Activated T-cell treated with anti-CD3 and anti-CD28 coated beads, Interleukin-2, amount 50 U/mL, for 72 hours (primary cell): ENCODE measurements at places on chromosomes 3 and 15.
A peak's percentile ranks its signal among the peaks of the same experiment; 100 is the strongest.

GRCh38 chr15:37877851-37878741, 56.3 kb upstream of the TMCO5A start:
- DNase-seq = no peak

DNA sequence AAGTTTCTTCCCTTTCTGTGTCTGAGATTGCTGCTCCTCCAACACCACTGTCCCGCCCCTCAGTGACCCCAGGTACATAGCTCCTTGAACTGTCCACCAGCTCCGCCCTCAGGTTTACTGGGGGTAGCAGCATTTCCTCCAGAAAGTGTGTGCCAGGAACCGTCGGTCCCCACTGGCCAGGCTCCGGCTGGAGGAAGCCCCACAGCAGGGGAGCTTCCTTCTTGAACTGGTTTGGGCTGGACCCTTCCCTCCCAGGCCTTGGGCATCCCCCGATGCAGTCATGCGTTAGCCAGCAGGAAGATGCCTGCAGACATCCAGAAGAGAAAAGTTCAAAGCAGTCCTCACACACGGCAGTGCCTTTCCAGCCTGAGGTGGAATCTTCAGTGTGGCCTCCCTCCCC, 19.7 kb downstream of the PAK6 start:
- DNase-seq = no peak

- no peak for DNase-seq
These were observed 327.0 kb upstream of the RORA start for GRCh38 chr15:61556037-61556648.

DNA sequence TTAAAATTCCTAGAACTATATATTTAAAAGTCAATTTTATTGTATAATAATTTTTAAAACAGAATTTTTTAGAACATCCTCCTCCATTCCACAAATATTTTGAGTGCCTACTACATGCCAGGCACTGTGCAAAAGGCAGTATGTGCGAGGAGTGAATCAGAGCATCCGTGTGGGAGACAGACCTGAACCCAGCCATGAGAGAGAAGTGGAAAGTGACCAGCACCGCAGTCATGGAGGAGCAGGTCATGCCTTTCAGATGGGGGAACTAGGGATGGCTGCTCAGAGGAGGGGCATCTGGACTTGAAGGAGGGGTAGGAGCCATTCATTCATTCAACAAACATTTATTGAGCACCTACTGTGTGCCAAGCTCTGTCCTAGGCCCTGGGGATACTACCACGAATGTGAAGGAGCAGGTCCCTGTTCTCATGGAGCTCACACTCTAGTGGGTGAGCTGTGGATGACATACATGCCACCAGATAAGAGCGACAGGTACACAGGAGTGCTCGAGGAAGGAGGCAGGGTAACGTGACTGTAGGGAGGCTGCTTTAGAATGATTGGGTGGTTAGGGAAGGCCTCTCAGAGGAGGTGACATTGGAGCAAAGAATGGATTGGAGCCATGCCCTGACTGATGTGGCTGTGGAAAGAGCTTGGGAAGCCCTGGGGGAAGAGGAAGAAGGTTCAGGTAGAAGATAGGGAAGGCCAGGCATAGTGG, 3.1 kb upstream of the CHRNA3 start:
- no peak for DNase-seq

- DNase-seq = no peak
These were observed 285.7 kb downstream of the TBL1XR1 start for GRCh38 chr3:176911579-176911978.

DNA sequence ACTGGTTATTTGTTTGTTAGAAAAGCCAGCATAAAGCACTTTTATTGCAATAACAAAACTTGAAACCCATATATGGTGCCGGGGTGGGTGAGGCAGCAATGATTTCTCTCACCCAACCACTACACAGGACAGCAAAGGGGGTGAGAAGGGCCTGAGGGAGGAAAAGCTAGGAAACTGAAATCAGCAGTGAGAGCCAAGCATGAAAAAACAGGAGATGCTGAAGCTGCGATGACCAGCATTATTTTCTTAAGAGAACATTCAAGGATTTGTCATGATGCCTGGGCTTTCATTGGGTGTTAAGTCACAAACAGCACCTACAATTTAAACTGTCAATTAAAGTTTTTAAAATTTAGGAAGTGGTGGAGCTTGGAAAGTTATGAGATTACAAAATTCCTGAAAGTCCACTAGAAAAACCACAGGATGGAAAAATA, 11.9 kb upstream of the TM4SF4 start:
- DNase-seq = no peak

GRCh38 chr15:71052356-71052755, 62.9 kb upstream of the THSD4 start:
- no peak for DNase-seq

DNA sequence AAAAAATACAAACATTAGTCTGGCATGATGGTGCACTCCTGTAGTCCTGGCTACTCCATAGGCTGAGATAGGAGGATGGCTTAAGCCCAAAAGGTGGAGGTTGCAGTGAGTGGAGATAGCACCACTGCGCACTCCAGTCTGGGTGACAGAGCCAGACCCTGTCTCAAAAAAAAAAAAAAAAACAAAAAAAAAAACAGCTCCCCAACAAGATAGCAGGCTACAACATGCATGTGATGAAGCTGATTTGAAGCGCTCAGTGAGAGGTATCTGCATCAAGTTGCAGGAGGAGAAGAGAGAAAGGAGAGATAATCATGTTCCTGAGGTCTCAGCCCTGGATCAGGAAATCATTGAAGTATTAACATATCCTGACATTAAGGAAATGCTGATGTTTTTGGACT, 608 bp upstream of the PPCDC start:
- no peak for DNase-seq

GRCh38 chr3:186121968-186122367, 13.1 kb upstream of the ETV5 start:
- no peak for DNase-seq

GRCh38 chr3:118400886-118401285, 633.8 kb downstream of the IGSF11 start:
- DNase-seq = no peak

- no peak for DNase-seq
These were observed 12.4 kb downstream of the TPM1 start for GRCh38 chr15:63054985-63055384.

DNA sequence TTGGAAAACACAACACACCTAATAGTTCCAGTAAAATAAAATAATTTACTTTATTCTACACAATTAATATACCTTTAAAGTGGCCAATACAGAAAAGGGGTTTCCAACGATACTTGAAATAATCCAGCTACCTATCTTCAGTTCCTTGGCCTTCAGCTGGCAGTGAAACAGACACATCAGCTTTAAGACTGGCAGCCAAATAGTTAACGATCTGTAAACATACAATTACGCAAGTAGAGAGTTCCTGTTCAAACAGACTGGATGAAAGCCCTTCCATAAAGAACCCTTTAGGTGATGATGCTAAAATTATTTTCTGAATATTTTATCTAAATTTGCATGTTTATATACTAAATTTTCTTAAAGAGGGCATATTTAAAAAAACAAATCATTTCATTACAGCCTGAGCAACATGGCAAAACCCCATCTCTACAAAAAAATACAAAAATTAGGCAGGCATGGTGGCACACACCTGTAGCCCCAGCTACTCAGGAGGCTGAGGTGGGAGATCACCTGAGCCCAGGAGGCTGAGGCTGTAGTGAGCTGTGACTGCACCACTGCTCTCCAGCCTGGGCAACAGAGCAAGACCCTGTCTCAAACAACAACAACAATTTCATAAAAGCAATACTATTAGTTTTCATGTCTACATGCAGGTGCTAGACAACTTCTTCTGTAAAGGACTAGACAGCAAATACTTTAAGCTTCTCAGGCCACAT, 12.9 kb downstream of the DYNC1LI1 start:
- no peak for DNase-seq

DNA sequence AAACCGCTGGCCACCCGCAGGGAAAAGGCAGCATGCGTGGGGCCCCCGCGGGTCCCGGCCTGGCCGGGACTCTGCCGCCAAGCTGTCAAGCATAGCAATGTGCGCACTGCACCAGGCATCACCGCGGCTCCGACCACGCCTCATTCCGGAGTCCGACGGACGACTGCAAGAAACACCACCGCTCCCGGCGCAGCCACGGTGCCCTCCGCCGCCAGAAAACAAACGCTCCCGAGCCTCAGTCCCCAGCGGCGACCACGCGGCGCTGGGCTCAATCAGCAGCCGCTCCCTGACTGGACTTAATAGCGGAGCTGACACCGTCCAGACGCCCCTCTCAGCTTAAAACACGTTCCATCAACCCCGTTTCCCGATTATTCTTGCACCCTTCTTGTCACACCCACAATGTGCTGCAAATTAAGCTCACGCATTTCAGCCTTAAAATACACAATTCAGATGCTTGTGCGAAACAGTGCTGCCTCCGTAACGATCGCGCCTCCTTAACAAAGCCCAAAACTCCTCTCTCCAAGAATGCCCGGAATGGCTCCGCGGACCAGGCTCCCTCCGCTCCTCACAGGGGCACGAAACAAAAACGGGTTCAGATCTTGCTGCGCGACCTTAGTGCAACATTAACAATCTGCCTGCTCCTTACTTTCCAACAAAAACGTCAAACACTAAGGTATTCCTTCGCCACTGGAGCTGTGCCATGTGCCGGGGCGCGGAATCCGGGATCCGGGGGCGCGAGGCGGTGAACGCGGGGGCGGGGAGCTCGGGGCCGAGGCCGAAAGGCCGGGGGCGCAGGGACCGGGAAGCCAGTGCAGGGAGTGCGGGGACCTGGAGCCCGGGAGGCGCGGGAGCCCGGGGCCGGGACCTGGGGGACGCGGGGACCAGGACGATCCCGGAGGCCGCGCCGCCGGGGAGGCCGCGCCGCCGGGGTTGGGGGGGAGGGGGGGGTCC, 655 bp downstream of the CYFIP1 start:
- peak; percentile 48 for DNase-seq

GRCh38 chr3:28057539-28057938, 183.9 kb upstream of the CMC1 start:
- no peak for DNase-seq

- DNase-seq = no peak
These were observed 7.1 kb upstream of the TP63 start for GRCh38 chr3:189624130-189624529.

DNA sequence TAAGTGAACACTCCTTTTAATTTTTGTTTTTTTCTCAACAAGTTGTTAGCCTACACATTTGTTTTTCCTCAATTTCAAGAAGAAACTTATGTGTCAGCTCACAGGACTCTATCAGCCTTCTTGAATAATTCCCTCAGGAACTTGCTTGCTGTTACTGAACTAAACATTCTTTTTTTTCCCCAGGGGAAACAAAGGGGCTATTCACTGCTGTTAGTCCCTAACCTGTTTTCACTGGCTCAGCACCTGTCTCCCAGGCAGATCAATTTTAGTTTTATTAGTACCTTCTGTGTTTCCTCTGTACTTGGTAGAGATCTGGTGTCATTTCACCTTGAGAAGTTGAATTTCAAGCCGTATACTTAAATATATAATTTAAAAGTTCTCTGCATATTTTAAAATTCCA, 644.6 kb downstream of the CADM2 start:
- DNase-seq = no peak

DNA sequence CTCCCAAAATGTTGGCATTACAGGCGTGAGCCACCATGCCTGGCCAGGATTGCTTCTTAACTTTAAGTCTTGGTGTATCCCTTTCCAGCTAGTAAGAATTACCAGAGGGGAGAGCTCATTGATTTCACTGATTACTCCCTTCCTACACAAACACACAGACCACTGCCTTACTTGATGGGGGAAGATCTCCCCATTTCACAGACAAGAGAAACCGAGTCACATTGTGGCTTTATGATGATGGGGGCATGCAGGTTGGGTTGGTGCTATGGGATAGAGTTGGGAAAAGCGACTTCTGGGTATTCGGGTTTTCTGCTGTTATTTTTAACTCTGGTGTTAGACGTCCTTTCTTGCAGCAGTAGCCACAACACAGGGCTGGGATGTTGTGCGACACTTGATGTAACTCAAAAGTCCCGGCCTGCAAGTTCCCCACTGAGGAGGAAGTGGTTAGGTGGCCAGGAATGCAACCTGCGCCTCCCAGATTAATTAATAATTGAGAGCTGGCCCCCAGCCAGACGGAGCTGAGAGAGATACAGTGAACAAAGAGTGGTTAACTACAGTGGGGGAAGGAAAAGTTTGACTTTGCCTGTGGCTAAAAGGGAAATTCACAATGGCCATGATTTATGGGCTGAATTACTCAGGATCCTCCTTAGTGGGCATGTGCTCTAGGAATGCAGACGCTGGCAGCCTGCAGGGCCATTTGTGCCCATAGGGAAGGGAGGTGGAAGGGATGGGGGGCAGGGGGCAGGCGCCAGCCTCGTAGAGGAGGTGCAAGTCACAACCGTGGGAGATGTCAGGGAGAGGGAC, 63.6 kb downstream of the SMAD6 start:
- no peak for DNase-seq

DNA sequence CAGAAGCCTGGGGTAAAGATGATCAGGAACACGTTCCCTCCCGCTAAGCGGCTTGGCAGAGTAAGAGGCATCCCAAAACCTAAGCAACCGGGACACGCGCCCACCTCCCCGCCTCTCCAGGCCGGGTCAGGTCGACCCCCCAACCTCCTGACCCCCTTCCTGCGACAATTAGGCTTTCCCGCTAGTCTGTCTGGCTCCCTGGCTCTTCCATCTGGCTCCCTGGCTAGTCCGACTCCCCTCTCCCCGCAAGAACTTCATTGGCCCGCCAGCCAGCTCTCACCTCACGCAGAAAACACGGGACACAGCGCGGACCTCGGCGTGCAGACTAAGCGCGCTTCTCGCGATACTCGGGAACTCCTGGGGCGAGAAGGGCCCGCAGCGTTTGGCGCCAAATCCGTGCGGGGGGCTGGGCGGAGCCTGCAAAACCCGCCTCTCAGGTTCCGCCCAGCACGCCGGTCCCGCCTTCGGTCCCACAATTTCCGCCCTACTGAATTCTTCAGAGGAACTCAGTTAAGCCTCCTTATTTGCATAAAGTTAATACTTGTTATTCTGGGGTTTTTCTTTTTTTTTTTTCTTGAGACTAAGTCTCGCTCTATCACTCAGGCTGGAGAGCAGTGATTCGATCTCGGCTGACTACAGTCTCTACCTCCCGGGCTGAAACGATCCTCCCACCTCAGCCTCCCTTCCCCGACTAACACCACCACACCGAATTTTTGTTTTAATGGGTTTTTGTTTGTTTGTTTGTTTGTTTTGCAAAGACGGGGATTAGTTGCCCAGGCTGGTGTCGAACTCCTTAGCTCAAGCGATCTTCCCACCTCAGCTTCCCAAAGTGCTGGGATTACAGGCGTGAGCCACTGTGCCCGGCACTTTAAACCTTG, at the start of gene TIPIN:
Gene TIPIN, minus strand, starts transcription at position 327 of the 878 bp plus-strand sequence. CDS start 3,738 bp downstream, outside the sequence.
- peak; percentile 99 for DNase-seq

- no peak for DNase-seq
These were observed 20.3 kb downstream of the NIT2 start for GRCh38 chr3:100354850-100355249.

DNA sequence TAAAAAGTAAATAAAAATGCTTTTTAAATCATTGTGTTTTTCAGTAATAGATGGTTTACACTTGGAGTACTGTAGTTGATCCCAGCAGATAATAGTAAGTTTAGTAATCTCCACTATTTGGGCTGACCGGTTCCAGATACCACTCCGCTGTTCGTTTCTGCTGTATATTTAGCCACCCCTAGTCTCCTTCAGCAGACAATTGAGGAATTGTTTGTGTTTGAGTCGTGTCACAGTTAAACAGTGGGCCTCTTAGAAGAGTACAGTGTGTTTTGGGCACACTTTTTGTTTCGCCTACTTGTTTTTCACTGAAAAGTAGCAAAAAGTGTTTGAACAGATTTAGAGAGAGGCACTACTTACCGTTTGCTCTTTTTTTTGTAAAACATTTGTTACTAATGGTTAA, 33.2 kb downstream of the PAK2 start:
- DNase-seq = no peak

GRCh38 chr3:149575213-149575960, 82.4 kb downstream of the WWTR1 start:
- DNase-seq = no peak
